ENCODE measurements at places on chromosomes 5 and 9.

DNA sequence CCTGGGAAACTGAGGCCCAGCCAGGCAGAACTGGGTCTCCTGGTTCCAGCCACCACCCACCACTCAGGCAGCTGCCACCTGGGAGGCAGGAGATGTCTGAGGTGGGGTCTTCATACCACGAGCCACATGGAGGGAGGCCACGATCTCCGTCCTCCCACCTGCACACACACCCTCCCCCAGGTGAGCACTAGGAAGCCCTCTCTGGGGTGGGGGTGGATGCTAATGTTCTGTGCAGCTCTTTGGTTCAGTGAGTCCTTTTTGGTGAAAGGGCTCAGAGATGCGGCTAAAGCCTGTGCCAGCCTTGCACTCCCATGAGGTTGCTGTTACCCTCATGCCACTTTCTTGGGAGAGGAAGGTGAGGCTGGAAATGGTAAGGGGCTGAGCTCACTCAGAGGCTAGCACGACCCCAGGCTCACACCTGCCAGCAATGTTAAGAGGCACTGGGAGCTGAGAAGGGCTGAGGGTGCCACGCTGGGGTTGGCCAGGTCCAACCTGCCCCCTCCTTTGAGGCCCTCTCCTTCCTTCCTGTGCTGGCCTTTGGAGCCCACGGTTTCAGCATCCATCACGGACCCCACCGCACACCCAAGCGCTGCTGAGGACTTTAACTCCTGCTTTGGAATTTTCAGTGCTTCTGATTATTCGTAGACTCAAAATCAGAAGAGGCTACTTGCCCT is 26.6 kb upstream of the OBP2B start:
- no peak for DNase-seq

DNA sequence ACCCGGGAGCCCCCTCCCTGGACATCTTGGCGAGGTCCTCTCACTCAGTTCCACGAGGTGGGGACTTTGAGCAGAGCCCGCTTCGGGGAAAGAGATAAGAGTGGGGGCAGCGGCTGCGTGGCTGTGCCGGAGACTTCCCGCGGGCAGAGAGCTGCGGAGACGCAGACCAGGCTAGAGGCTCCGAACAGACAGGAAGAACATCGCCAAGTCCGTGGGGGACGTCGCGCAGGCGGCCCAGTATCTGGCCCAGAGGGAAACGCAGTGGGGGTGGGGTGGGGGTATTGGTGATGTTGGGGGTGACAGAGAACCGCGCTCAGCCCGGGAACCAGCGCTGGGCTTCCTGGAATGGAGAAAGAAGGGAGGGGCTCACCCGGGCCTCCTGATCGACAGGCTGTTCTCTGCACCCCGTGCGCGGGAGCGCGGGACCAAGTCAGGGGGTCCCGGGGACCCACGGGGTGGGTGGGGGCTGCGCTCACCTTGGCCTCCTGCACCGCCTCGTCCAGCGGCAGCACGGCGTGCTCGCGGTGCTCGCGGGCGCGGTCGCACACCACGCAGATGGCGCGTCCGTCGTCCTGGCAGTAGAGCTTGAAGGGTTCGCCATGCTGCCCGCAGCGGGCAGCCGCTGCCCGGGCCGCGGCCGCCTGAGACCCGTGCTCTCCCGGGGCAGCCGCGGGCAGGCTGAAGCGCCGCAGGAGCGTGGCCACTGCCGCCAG is 727 bp downstream of the TRIM7 start:
- DNase-seq = no peak

DNA sequence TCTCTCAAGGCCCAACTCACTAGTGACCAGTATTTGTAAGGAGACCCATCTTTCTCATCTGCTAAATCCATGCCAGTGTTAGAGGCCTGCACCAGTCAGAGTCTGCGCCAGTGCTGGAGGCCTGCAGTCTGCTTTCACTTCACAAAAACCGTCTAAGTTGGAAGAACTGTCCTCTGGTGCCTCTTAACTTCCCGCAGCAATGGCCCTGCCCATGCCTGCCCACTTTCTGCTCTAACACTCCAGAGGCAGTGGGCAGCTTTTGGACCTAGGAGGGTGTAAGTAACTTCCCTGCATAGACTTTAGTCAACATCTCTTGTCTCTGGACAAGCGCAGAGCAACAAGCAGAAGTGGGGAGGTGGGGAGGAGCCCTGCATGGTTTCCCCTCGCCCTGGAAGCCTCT is 152.9 kb downstream of the AUH start:
- DNase-seq = no peak

GRCh38 chr5:27705661-27706060 is 667.3 kb upstream of the CDH9 start:
- DNase-seq = no peak

- no peak for DNase-seq
Observed at GRCh38 chr5:119255571-119256356, 100.1 kb upstream of the TNFAIP8 start.

- no peak for DNase-seq
Observed at GRCh38 chr5:103464835-103465484, 97.6 kb downstream of the NUDT12 start.
